ENCODE measurements at places on chromosomes 6 and 20.

- no peaks in the 10 kb centered on the region for H3K36me3 ChIP-seq
- H3K4me3 ChIP-seq, result no peak overlapping the region
- no peak for DNase-seq
- H3K4me1 ChIP-seq, result no peaks in the 10 kb centered on the region
- H3K27ac ChIP-seq, result no peak overlapping the region
Measured at GRCh38 chr6:71349976-71350615, 61.5 kb downstream of the OGFRL1 start.

DNA sequence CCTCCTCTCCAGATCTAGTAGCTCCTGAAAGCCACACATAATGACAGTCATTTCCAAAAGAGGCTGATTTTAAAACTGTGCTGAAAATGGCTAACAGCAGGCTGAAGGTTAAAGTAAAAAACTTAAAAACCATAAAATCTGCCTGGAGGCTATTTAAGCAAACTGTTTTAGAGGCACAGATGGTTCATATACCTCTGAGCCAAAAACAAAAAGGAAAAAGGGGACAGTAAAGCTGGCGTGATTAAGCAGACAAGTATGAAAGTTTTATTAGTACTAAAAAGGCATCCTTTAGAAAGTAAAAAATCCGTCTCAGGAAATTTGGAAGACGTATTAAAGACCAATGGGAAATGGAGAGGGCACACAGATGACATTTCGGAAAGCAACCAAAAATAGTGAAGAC lies 55.8 kb downstream of the SOBP start:
- peaks cover 5% of the 10 kb centered on the region for H3K4me1 ChIP-seq
- no peaks in the 10 kb centered on the region for H3K36me3 ChIP-seq
- H3K4me3 ChIP-seq, result no peak overlapping the region
- H3K27ac ChIP-seq, result no peak overlapping the region

DNA sequence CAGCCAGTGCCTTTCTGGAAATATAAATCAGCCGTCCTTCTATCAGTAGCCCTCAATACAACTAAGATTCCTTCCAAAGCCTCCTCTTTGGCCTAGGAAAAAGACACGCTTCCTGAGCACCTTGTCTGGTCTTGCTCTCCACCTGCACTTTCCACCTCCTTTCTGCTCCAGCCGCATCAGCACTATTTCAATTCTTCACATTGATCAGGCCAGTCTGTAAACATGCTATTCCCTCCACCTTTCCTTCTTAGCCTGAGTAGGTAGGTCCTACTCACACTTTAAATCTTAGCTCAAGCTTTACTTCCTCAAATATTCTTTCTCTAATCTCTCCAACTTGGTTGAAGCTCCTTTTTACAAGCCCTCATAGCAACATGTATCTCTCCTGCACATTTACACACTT lies 11.4 kb downstream of the RANBP9 start:
- H3K36me3 ChIP-seq, result peaks cover 26% of the 10 kb centered on the region
- no peak for DNase-seq
- peak overlapping the region; percentile 10 for H3K27ac ChIP-seq

DNA sequence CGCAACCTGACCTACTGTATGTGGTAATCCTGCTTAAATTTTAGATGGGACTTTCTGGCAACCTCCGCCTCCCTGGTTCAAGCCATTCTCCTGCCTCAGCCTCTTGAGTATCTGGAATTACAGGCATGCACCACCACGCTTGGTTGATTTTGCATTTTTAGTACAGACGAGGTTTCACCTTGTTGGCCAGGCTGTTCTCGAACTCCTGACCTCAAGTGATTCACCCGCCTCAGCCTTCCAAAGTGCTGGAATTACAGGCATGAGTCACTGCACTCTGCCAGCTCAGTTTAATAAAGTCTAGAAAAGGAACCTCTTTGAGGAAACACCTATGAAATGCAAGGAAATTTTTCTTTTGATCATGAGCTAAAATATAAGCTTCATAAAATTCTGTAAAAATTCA lies 9.0 kb upstream of the PLCB4 start:
- H3K36me3 ChIP-seq, result no peaks in the 10 kb centered on the region
- H3K27me3 ChIP-seq, result no peaks in the 10 kb centered on the region
- DNase-seq, result no peak
- H3K27ac ChIP-seq, result no peak overlapping the region

Measured in activated CD4-positive, alpha-beta T cell treated with anti-CD3 and anti-CD28 coated beads, Interleukin-2, amount 10 ng/mL, durations not matched to agents 7 days and 5 days (primary cell).